ENCODE measurements at places on chromosomes 7 and 10.

- DNase-seq, result no peak
These were observed 232.9 kb upstream of the NPY start for GRCh38 chr7:24050991-24051560.

GRCh38 chr10:123259081-123259480, 104.9 kb downstream of the BUB3 start:
- no peak for DNase-seq

DNA sequence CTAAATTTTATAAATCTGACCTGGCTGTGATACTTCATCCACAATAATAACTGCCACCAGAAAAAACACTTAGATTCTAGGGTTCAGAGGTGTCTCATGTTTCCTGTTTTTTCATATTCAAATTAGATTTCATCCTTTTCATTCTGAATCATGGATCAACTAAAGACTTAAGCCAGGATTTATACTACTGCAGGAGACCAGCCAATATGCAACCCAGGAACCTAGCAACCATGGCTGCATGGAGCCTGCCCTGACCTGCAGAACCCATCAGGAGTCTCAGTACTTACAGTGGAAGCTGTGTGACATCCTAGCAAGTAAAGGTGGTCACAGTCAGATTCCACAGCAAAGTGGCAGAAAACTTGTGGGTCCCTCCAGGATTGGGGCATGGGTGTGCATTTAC, 40.5 kb upstream of the RNF148 start:
- no peak for DNase-seq

- DNase-seq, result no peak
These were observed 43.3 kb upstream of the NFKB2 start for GRCh38 chr10:102352066-102352715.

DNA sequence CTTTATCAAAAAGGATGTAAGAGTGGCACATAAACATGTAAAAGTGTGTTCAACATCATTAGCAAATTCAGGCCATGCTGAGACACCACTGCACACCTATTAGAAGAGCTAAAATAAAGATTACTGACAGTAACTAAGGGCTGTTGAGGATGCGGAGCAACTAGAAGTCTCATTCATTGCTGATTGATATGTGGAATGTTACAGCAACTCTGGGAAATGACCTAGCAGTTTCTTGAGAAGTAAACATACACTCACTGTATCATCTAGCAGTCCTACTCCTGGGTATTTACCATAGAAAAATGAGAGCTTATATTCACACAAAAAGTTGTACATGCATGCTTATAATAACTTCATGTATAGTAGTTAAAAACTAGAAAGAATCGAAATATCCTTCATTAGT, 77.3 kb downstream of the CCSER2 start:
- DNase-seq, result no peak

- no peak for DNase-seq
These were observed 686.9 kb upstream of the C7orf33 start for GRCh38 chr7:147903536-147904218.

DNA sequence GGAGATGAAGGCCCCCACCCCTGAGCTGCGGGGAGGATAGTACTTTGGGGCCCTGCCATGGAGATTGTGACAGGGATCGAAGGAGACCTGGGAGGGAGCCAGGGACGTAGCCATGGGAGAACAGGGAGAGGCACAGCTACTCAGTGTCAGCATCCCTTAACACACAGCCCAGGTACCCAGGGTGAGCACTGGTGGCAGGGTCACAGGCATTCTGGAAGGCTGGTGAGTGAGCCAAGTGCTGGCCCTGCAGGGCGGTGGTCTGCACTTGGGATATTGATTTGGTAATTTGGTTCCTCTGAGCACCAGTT, 39.8 kb downstream of the VWA2 start:
- no peak for DNase-seq
